Left renal cortex interstitium (tissue), 4 donors: ENCODE measurements at places on chromosomes 1 and 21.

DNA sequence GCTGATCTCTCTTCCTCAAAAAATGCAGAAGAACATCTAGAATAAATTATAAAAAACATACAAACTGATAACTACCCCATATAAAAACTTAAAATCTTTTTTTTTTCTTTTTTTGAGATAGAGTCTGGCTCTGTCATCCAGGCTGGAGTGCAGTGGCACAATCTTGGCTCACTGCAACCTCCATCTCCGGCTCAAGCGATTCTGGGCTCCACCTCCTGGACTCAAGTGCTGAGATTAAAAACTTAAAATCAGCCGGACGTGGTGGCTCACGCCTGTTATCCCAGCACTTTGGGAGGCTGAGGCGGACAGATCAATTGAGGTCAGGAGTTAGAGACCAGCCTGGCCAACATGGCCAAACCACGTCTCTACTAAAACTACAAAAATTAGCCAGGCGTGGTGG is 31.1 kb downstream of the LIN9 start:
- DNase-seq: no peak

DNA sequence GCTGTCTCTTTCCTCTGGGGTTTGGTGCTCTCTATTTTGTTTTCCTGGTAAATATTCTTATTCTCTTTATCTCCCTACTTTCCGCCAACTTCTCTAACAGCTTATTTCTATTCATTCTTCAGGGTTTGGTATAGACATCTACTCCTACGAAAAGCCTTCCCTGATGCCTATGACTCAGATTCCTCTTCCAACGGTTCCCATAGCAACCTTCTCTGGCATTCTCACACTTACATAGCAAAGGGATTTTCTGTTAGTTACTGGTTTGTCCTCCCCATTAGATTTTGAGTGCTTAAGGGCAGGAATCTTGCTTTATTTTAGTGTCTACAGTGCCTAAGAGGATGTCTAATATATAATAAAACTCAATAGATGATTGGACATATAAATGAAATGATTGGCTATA is 407.6 kb upstream of the DEPDC1 start:
- DNase-seq: no peak

GRCh38 chr1:240399381-240399780 is 212.6 kb downstream of the GREM2 start:
- DNase-seq: no peak

GRCh38 chr1:111364690-111365089 is 62.8 kb downstream of the OVGP1 start:
- no peak for DNase-seq

DNA sequence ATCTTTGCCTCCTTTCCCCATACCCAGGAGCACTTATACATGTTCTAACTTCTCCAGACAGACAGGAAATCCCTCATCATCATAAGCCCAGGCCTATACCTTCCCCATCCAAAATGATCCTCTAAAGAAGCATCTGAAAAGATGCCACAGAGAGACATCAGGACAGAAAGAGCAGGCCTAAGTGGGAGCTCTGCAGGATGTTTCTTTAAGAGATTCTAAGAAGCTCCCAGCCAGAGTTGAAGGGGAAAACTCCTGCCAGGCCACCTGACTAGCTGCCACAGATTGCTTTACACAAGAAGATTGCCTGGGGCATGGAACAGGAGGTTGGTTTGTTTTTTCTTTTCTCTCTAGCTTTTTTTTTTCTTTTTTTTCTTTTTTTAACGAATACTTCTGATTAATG is 275.8 kb downstream of the VAV3 start:
- DNase-seq: no peak

GRCh38 chr1:223346311-223346710 is 17.7 kb downstream of the SUSD4 start:
- DNase-seq: no peak

DNA sequence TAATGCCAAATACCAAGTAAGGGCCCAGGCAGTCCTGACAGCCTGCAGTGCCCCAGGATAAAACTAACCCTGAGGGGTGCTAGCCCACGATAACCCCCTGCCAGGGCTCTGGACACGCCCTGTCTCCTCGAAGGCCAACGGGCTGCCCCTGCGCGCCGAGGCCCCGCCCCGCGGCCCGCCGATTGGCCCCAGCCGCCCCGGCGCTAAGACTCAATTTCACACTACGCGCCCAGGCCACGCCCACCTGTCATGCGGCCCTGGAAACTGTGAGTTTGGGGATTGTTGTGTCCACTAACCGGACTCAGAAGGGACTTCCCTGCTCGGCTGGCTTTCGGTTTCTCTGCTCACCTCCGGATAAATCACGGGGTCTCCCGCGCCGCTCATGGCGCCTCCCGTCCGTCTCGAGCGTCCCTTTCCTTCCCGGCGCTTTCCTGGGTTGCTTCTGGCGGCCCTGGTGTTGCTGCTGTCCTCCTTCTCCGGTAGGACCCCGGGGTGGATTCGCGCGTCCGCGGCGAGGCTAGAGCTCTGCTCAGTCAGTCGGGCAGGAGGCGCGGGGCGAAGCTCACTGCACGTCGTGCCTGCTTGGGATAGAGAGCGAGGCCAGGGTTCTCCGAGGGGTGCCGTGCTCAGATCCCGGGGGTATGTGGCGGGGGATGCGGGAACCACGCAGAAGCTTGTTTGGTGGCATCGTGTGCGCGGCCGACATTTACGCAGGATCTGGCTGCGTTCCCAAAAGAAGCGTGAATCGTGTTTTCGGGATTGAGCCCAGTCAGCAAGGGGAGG is at the start of gene CR1L:
CR1L (plus strand) TSS at position 282 of the 783 bp plus-strand sequence; CDS start at position 383, 101 bp downstream.
- DNase-seq: peak; percentile 58

- DNase-seq: no peak
These were observed 4.4 kb downstream of the MIER1 start for GRCh38 chr1:66929146-66929688.

DNA sequence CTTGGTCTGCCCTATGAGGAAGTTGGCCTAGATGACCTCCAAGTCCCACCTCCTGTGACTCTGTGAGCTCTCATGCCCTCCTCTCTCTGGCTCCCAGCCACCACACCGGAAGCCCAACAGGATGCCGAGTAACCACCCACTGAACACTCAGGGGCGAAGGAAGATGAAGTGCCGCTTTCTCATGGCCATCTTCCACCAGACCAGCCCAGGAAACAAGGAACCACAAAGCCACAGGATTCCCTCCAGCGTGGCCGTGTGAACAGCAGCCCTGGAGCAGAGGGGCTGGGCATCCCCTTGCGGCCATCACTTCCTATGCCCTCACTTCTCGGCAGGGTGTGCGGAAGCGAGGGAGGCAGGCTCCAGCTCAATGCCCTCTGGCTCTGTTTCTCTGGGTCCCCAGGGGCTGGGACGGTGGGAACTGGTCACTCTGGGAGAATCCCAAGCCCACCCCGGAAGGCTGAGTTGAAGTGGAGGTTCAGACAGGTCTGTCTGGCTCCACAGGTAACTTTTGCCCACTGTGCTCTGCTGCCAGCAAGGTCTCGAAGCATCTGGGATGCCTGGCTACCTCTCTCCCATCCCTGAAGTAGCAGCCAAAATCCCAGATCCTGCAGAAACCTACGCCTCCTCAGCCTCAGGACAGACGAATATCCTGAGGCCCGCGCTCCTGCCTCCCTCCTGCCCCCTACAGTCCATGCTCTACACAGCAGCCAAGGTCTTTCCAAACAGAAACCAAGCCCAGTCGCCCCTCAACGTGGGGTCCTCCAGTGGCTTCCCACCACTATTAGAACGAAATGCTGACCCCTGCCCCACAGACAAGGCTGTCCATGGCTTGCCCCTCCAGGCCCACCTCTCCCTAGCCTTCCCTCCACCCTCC is 44.2 kb upstream of the ECE1 start:
- no peak for DNase-seq

GRCh38 chr1:59747420-59748024 is 67.2 kb upstream of the HOOK1 start:
- no peak for DNase-seq

GRCh38 chr1:171219346-171220080 is 28.8 kb upstream of the FMO1 start:
- no peak for DNase-seq

- DNase-seq: no peak
These were observed 28.6 kb downstream of the UCK2 start for GRCh38 chr1:165856021-165856420.

DNA sequence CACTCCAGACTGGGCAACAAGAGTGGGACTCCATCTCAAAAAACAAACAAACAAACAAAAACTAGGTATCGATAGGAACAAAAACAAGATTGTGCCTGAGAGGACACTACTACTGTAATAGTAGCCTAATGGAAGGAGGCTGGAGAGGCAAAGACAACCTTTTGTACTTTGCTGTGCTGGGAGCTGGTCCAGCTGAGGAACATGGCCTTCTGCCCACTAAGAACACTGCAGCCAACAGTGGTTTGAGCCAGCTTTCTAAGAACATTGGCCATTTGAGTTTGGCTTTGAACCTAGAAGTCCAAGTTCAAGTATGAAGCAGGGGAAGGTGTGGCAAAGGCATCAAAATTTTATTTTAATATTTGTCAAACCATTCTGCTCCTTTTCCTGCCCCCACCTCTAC is 22.7 kb upstream of the RGS8 start:
- DNase-seq: no peak

GRCh38 chr21:42227909-42228708 is 9.2 kb downstream of the ABCG1 start:
- DNase-seq: no peak

GRCh38 chr21:44390886-44391285 is 37.5 kb downstream of the TRPM2 start:
- no peak for DNase-seq

GRCh38 chr1:176073524-176074157 is 133.4 kb downstream of the COP1 start:
- peak; percentile 40 for DNase-seq

GRCh38 chr1:17403081-17403480 is 31.1 kb downstream of the PADI6 start:
- no peak for DNase-seq

GRCh38 chr1:43405219-43405875 is 15.6 kb downstream of the SZT2 start:
- DNase-seq: no peak

GRCh38 chr1:170407138-170407537 is 124.8 kb upstream of the GORAB start:
- no peak for DNase-seq

GRCh38 chr1:44660176-44660575 is 14.1 kb downstream of the TMEM53 start:
- no peak for DNase-seq

GRCh38 chr1:41380979-41381691 is 19.9 kb downstream of the FOXO6 start:
- no peak for DNase-seq

DNA sequence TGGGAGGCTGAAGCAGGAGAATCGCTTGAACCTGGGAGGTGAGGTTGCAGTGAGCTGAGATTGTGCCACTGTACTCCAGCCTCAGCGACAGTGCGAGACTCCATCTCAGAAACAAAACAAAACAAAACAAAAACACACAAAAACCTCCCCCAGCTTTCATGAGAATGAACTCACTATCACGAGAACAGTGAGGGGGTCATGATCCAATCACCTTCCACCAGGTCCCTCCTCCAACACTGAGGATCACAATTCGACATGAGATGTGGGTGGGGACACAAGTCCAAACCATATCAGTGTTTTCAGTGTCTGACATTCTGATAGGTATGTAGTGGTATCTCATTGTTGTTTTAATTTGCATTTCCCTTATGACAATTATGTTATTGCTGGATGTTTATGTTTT is 31.5 kb upstream of the DYRK1A start:
- DNase-seq: no peak

GRCh38 chr1:223654083-223654482 is 11.4 kb downstream of the CAPN8 start:
- no peak for DNase-seq

DNA sequence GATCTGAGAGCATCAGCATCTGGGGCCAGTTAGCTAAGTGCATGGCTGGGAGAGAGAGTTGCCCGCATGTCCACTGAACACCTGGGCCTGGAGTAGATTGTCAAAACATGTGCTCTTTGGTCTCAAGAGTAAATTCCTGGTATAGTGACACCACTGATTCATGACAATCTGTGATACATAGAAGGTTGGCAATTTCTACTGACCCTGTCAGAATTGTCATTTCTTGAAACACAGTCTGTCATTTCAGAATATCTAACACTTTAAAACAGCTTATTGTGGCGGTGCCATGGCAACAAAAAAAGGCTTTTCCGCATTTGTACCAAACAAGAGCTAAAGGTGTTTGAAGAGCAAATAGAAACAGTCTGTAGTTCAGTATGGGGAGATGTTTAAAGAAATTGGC is 186.4 kb upstream of the FAM78B start:
- DNase-seq: no peak

DNA sequence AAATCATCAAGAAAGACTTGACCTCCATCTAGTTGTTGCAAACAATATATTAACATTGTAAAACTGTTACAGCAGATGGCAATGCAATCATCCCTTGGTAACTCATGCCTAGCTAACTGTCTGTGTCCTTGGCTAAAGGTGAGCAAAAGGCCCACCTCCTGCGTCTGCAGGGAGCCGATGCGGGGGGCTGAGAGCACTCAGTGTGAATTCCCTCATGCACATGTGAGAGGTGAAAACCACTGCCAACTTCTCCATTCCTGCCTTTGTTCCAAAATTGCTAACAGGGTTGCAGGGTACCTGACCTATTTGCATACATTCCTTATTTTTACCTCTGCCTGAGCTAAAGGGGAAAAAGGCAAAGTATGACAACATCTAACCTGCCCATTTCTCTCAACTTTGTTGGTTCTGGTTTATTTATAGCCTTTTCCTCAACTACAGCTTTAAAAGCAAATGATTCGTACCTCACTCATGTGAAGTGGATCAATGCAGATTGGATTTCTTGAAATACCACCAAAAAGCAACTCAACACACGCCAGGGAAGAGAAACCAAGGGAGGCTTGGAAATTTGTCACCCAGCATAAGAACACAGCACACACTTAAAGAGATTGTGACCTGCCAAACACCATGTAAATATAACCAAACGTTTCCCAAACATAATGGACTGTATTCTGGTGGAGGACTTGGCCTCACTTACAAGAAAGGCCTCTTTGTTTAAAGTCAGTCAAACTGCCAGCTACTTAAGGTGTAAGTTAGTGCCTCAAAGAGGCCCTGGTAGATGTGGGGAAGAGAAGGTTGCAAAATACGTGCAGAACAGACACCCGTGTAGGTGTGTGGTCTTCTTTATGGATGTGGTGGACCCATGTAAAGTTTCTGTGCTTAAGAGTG is 651.0 kb downstream of the SMYD3 start:
- DNase-seq: no peak

GRCh38 chr1:193355178-193355577 is 168.8 kb upstream of the B3GALT2 start:
- DNase-seq: no peak

DNA sequence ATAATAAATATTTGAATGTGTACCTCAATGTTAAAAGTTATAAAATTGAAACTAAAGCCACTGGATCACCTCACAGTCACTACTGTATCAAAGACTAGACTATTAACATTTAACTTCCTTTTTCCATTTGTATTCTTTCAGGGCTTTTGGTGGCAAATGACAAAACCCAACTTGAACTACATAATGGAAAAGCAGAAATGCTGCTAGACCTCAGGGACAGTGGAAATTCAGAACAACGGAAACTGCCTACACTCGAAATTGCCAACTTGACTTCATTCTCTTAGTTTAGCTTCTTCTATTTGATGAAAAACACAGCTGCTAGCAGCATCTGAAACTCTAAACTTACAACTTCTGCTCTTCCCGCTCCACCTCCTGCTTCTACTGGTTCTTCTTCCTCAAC is 34.9 kb upstream of the NTNG1 start:
- no peak for DNase-seq

- no peak for DNase-seq
These were observed 40.5 kb upstream of the FHAD1 start for GRCh38 chr1:15206418-15207030.

GRCh38 chr1:78790174-78790573 is 140.5 kb downstream of the IFI44 start:
- no peak for DNase-seq

- no peak for DNase-seq
These were observed 11.3 kb upstream of the EPHA8 start for GRCh38 chr1:22552021-22552420.

- no peak for DNase-seq
These were observed 99.2 kb upstream of the KCNK2 start for GRCh38 chr1:214983126-214983869.
